ENCODE measurements at places on chromosomes 4 and X.

DNA sequence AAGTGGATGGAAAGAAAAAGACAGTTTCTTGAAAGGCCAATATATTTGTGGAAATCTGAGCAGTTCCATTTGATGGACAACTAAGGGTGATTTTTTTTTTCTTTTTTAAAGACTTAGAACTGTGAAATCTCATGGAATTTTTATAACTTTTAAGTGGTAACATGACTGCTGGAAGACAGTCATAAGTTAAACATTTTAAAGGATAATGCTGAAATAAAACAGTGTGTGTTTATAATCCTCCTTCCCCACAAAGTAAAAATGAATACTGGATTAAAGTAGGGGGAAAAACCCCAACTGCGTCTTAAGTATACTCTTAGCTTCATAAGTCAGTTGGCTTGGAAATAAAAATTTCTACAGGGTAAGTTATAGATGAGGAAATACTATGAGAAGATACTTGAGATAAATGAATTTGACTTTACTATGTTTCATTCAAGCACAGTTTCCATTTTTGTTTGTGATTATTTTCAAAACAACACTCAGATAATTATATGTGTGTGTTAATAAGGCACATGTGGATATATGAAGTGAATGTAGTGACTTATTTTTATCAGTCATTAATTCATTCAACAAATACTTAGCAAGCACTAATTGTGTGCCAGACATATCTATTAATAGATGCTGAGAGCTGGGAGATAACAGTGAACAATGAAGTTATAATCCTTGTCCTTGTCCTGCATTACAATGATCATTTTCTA, 129.2 kb upstream of the ETNPPL start:
- no peak for DNase-seq

DNA sequence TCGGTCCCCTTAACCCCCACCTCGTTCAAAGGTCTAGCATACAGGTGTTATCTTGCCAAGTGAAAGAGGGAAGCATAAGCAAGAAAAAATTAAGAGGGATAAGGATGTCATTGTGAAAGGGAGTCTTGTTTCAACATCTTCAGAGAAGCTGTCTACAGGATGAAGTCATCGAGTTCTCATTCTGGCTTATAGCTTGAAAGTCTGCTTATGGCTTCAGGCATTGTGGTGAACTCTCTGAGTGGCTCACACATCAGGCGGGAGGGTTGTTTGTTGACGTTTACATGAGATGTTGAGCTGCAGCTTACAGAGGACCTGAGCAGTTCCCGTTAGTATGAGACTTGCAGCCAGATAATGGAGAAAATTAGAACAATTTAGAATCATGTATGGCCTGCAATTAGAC, 16.6 kb downstream of the MAGEA9B start:
- DNase-seq, result peak; percentile 66

DNA sequence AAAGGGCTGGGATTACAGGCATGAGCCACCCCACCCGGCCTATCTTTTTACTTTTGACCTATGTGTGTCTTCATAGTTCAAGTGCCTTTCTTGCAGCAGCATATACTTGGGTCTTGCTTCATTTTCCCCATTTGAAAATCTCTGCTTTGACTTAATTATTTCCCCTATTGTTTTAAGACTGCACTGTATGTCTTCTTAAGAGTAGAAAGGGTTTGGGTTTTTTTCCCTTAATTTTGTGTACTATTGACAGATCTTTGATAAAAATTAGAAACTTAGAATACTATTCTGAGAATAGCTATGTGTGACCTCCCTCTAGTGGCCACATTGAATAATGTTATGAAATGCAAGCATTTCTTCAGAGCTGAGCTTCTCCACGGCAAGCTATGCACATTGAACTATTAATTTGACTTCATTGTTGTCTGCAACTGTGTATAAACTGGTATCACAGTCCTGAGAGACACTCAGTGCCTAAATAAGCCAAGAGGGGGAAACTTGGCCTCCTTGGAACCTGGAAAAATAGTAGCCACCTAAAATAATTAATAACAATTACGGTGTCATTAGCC, 8.7 kb upstream of the SLC25A4 start:
- peak; percentile 64 for DNase-seq

GRCh38 chrX:127324128-127324527, 504.6 kb downstream of the PRR32 start:
- DNase-seq, result no peak

DNA sequence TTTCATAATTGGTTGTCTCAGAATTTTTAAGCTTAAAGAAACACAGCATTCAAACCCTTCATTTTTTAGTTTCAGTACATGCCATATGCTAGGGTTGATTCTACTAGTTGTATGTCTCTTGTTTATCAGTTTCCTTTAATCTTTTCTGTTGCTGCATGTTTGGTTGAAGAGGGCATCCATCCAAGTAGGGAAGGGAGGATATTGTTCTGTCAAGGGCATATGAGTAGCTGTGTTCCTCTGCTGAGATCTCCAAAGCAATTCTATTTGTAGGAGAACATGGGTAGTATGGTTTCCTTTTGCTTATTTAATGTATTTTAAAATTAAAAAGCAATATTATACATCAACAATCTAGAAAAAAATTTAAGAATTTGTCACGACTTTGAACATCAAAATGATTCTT, 167.7 kb downstream of the FHIP1A start:
- no peak for DNase-seq

- peak; percentile 45 for DNase-seq
These were observed 50.9 kb upstream of the BCOR start for GRCh38 chrX:40148385-40149285.

GRCh38 chr4:61214680-61215079, 14.6 kb downstream of the ADGRL3 start:
- no peak for DNase-seq

DNA sequence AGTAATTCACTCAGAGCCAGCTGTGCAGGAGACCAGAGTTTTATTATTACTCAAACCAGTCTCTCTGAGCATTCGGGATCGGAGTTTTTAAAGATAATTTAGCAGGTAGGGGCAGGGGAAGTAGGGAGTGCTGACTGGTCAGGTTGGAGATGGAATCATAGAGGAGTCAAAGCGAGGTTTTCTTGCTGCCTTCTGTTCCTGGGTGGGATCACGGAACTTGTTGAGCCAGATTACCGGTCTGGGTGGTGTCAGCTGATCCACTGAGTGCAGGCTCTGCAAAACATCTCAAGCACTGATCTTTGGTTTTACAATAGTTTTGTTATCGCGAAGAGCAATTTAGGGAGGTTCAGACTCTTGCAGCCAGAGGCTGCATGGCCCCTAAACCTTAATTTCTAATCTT, 63.6 kb downstream of the TRIM2 start:
- DNase-seq, result no peak

- no peak for DNase-seq
These were observed 151.4 kb downstream of the CPEB2 start for GRCh38 chr4:15153662-15154061.

DNA sequence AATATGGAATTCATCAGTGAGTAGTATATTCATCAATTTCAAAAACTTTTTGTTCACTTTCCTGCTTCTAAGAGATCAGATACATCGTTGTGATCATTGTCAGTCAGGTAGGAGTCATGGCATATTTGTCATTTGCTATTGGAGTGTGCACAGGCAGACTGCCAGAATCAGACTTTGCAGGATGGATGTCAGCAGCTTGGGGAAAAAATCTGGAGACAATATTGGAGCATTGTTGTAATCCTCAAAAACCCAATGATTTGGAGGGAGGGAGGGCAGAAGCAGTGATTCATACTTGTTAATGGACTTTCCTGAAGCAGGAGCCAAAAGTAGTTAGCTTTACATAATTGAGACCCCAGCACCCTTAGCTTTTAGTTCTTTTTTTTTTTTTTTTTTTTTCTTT, 59.6 kb upstream of the DRP2 start:
- no peak for DNase-seq

DNA sequence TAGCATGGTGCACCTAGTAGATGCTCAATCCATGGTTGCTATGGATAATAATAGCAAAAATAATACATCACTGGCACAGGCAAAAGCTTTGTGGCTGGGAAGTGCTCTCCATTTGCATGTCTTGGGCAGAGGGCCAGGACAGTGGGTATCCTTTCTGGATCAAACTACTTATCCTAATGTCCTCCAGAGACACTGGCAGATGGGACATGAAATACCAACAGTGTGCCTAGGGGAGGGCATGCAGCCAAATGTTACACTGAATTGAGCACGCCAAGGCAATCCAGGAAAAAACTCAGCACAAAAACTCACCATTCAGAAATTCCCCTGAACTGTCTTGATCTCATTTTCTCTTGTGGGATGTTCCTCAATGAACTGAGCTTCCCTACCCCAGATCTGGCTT, 98.6 kb upstream of the SCML1 start:
- no peak for DNase-seq

Measured in T47D (cell line).